PC-9 (cell line): ENCODE measurements at places on chromosomes 6 and 20. TPM values are rescaled to one million over a fixed set of nuclear protein-coding genes. Genes with fewer than 3 reads are reported as not detected.

- DNase-seq = no peak
Observed at GRCh38 chr20:6397115-6397514, 274.3 kb upstream of the FERMT1 start.

The FKBP1C gene
- total RNA-seq = 0.46 TPM in 1 of 2 replicates, not detected in the other

GRCh38 chr6:130000526-130001421, 17.6 kb upstream of the L3MBTL3 start:
- DNase-seq = no peak

GRCh38 chr6:156585859-156586258, 191.3 kb upstream of the ARID1B start:
- DNase-seq = no peak

The SPINT4 gene
- total RNA-seq = not detected in 2 replicates

- DNase-seq = no peak
Observed at GRCh38 chr20:43568706-43569105, 9.9 kb downstream of the SGK2 start.

DNA sequence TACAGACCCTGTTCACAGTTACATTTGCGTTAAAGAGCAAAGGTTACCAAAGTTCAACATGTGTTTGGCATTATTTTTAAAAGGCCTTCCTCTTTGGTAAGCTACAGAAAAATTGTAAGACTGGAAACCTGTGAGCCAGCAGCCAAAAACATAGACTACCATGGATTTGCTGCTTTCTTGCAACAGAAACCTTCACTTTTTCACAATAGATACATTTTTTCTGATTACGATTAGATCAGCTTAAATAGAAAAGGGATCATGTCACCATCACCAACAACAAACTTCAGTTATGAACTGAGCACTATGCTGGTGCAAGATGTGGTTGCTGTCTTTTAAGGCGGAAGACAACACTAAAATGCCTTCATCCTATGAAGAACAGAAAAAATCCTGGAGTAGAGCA, 112.3 kb upstream of the MARCKS start:
- DNase-seq = no peak
